ENCODE measurements at places on chromosomes 2 and 18.

DNA sequence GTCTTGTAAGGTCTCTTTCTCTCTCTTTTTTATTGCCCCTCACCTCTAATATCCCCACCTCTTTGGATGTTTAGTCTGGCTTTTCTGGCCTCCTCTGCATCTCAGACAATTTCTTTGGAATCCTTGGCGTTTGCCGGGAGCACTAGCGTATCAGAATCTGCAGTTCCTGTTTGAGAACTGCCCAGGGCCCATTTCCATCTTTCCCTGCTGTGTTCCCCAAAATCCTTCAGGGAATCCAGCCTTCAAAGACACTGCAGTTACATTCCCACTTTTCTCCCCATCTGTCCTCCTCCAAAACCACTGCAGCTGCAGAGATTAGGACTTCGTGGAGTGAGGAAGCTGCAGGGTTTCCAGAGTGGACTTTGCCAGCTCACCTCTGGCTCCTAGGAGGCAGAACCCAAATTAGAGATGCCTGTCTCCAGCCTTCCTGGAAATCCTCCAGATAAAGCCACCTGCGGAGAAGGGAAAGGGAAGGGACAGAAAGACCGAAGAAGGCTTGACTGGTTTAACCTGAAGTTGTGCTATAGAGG lies 2.7 kb downstream of the VSNL1 start:
- DNase-seq = no peak

DNA sequence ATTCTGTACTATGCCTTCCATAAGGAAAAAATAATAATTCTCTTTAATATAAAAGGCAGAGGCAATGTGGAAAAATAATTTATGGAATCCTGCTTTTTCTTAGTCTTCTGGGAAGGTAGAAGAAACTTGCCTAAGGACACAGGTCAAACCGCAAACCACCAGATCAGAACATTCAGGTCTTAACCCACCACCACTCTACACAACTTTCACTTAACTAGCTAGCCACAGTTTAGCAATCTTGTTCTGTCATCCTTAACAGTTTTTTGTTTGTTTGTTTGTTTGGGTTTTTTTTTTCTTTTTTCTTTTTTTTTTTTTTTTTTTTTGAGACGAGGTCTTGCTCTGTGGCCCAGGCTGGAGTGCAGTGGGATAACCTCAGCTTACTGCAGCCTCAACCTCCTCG lies 70.6 kb downstream of the ACVR1 start:
- no peak for DNase-seq

DNA sequence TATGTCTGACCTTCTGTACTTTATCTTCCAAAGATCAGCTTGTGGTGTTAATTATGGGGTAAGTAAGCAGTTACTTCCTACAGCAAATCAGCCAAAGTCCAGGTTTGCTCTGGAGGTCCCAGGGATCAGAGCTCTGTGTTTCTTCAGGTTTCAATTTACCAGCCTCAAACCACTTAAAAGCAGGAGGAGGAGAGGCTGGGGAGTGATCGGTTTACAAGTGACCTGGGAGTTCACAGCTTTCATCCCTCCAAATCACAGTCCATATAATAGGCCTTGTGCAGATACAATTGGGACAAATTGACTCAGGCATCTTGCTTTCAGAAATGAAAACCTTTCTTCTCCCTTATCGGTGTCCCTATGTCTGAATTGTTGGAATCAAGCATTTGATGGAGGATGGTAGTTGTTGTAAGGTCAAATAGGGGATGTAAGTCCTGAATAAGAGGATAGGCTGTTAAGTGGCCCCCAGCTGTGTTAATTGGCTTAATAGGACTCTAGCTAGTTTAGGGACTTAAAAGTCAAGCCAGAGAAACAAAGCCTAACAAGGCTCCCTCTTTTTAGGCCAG lies 188.0 kb upstream of the NT5C1B start:
- no peak for DNase-seq

DNA sequence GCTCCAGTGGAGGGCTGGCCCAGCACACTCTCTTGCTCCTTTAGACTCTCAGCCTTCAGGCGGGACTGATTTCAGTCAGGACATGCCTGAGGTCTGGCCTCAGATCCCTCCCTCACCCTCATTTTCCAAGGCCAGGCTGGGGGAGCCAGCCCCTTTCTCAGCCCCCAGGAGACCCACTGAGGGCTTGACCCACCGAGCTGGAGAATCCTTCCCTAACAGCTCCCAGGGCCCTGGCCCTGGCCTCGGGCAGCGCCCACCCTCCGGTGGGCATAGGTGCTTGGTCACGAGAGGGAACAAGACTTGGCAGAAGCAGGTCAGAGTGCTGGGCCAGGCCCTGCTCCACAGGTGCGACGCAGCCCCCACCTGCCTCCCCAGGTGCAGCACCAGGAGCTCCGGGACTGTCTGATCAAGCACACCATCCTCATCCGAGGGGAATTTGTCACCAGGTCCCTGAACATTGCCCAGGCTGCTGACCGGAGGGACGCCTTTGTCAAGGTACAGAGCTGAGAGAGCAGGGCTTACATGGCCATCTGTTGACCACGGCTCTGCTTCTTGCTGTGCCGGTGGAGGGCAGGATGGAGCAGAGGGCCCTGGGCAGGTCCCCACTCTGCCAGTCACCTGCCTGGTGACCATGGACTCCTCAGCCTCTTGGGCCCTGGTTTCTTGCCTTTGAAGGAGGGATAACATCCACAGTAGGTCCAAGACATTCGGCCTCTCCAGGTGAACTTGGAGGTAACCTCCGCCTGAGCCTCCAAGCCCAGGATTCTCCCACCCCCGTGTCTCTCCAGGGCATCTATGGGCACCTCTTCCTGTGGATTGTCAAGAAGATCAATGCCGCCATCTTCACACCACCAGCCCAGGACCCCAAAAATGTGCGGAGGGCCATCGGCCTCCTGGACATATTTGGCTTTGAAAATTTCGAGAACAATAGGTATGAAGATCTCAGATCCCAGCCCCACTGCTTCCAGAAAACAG lies 46.3 kb downstream of the MYO7B start:
- no peak for DNase-seq

DNA sequence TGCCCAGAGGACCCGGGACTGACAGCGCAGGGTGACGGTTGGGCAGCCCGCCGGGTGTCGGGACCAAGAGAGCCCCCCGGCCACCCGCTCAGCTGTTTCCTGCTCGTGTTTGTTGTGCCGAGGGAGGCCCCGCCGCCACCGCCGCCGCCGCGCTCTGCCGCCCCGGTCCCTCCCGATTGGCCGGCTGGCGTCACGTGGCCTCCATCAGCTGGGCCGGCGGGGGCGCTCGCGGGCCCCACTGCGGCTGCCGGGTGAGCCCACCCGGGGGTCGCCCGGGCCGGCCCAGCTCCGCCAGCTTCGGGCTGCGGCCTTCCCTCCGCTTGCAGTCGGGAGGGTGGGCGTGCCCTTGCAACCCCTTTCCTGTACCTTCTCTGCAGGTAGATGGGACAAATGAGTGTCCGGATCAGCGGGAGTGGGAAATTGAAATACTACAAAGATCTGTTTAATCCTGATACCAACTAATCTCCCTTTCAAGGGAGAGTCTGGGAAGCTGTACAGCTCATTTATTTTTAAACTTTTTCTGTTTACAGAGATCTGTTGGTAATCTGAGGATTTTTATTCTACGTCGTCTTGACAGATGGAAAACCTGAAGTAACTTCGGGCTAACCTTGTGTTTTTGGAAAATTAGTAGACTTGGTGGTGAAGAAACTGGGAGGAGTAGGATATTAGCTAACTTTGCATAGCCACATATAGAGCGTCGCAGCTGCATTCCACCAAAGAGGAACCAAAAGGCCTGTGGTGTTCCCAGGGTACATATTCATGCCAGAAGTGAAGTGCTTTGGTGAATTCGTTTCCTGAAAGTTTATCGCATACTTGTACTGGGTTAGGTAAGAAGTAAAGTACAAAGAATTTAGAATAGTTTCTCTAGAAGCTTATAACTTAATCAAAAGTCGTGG lies 1.2 kb downstream of the YPEL5 start:
- peak; percentile 84 for DNase-seq

GRCh38 chr2:215796140-215796855 lies 217.1 kb downstream of the MREG start:
- DNase-seq = no peak

- no peak for DNase-seq
These were observed 340.3 kb downstream of the CYRIA start for GRCh38 chr2:16325016-16325975.

- no peak for DNase-seq
These were observed 64.5 kb downstream of the PID1 start for GRCh38 chr2:229206548-229206947.

DNA sequence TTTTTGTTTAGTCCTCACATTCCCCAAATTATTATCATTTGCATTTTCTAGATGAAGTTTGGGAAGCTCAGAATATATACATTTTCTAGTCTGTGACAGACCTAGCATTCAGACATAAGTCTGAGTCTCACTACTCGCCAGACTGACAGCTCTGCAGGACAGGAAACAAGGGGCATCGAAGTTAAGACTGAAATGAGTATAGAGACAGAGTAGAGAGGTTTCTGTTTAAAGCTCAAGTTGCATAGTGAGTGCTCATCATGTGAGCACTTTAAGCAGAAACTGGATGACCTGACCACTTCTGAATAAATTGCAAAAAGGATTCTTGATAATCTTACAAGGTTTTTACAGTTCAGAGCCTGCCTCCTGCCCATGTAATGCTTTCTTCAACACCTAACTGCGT lies 1.1 kb downstream of the HADHB start:
- DNase-seq = no peak

GRCh38 chr2:232438951-232439757 lies 16.8 kb upstream of the ALPI start:
- DNase-seq = peak; percentile 63

GRCh38 chr2:231666171-231667095 lies 41.9 kb upstream of the PTMA start:
- DNase-seq = peak; percentile 36

DNA sequence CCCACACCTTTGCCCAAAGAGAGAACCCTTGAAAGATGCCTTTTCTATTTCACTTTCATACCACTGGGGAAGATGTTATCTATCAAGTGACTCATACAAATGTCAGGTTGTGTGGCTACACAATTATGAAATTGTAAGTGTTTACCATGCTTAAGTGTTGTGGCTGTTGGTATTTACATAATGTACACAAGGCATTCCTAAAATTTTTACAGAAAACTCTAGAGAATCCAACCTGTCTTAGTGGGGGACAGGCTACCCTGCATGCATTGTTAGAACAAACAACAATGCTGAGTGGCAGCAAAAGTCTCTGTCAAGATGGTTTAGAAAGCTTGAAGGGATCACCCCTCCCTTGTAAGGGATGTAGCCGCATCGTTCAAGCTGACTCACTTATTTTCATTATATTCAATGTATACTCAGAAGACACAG lies 5.5 kb upstream of the MGAT4A start:
- no peak for DNase-seq

- DNase-seq = no peak
These were observed 28.4 kb downstream of the AFF3 start for GRCh38 chr2:100113990-100114433.

GRCh38 chr2:157312866-157313486 lies 12.6 kb downstream of the ERMN start:
- no peak for DNase-seq

- DNase-seq = no peak
These were observed 805.7 kb upstream of the FSHR start for GRCh38 chr2:49959961-49960553.

DNA sequence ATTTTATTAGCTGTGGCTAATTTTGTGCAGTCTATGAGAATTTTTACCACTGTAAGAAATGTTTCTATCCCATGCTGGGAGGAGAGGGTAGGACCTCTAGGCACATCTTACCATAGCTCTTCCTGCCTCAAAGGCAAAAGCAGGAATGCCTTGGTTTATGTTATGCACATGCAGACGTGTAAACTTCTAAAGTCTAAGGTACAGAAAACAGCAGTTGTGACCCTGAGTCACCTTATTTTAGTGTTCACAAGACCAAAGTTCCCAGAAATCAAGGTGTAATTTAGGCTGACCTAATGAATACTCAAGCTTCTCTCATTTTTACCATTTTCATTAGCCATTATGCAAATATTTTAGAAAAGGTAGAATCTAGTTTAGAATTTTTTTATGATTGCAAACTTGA lies 15.4 kb upstream of the WIPF1 start:
- DNase-seq = no peak

DNA sequence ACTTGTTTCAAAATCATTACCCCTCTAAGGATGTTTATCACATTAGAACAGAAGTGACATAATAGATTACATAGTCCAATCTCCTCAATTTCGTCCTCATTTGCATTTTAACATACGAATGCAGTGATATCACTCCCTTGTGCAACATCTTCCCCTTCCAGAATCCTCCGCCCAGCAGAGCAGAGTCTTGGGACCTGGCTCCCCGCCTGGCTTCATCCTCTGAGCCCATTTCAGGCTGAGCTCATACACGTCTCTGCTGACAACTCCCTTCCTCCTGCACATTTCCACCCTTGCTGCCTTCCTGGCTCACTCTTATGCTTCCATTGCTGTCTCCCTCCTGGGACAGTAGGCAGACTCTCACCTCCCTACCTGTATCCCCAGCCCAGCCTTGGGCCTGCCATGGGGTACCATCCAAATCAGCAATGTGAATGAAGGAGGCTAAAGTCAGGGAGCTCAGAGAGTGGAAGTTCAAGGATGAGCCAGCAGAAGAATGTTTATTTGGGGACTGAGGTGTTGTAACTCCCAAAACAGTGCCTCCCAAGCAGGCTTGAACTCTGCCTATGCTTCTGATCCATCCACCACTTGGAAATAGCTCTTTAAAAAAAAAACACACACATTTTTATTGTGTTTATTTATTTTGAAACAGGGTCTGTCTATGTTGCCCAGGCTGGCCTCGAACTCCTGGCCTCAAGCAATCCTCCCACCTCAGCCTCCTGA lies 165.2 kb downstream of the TMEM200C start:
- DNase-seq = no peak

GRCh38 chr18:39872651-39873050 lies 2082.4 kb upstream of the PIK3C3 start:
- no peak for DNase-seq

DNA sequence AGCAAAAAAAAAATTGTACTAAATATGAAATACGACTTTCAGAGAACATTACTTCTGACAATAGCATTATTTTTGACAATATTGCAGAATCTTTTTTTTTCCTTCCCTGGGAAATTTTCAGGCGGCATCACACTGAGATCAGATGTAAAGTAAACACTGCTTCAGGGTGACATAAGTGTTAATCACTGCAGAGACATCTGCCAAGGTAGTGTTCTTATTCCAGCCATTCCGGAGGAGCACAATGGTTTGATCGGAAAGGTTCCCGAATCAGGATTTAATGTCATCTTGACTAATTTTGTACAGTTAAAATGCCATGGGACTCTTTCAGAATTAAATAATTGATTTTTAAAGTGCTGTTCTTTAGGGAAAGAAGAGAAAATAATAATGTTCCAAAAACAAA lies 56.7 kb upstream of the ZNF236 start:
- DNase-seq = no peak
